ENCODE measurements at places on chromosomes 4 and X.

DNA sequence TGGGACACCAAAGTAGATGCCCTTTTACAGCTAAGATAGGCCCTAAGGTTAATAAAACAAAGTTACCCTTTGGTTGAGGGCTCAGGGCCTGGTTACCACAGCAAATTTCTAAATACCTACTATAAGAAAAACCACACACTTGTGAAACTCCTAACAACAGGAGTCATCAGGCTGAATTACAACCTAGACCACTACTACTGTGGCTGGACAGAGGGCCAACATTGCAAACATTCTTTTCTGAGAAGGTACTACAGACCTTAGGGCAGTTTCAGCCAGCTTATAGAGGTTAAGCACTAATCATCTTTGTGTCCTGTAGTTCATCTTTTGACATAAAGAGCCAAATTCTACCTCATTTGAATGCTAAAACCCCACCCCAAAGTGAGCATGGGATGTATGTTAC lies 504.0 kb downstream of the RAPGEF2 start:
- no peak for DNase-seq

GRCh38 chr4:43066415-43066814 lies 173.9 kb downstream of the GRXCR1 start:
- no peak for DNase-seq

DNA sequence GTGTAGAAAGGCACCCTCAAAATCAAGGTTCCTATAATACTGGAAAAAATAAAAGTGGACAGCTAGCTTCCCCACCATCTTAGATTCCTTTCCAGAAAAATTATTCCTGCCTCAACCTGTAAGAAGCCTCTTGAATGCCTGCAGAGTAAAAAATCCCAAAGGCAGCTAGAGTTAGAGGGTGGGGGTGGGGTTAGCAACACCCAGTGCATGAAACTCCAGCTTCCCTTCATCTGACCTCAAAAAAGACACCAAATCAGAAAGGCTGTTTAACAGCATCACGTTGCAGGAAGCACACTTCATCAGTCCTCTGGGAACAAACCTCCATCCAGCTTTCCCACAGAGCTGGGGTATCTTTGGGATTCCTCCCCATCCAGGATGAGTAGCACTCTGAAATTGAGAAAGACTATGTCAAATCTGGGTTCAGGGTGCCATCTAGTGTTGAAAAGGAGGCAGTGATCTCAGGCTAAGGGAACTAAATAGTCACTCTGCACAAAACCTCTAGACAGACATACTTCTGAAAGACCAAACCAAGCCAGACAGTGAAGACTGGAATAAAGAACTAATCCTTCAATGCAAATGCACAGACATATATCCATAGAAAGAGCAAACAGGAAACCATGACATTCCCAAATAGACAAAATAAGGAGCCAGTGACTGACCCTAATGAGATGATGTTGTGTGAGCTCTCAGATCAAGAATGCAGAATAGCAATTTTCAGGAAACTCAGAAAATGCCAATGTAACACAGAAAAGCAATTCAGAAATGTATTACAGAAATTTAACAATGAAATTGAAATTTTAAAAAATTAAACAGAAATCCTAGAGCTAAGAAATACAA lies 97.9 kb downstream of the ARHGEF9 start:
- DNase-seq = no peak

DNA sequence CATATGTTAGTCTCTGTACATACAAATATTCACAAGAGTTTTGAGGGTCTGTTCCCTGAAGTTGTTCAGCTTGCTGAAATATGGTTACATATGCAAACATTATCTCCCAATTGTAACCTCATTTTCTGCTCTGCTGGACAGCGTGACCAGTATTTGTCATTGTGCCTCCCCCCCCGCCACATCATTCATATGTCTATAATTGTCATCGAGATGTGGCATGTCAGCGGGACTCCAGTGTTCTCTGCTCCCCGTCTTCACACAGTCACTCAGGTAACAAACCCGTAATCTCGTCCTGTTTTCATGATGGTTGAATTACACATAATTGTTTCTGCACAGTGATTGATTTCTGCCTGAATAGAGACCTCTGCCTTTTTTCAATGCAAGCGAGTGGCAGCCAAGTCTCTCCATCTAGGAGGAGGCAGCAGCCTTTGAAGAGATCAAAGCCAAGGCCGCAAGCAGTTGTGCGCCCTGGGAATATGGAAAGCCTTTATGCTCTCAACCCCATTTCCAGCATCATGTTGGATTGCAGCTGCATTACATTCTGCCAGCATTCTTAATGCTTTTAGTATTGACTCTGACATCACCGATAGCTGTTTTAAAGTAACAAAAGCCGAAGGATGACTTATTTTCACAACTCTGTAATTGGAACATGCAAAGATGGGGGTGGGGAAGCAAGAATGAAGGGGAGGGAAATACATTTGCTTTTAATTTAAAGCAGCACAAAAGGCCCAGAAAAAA lies 27.4 kb downstream of the LEF1 start:
- DNase-seq = no peak

DNA sequence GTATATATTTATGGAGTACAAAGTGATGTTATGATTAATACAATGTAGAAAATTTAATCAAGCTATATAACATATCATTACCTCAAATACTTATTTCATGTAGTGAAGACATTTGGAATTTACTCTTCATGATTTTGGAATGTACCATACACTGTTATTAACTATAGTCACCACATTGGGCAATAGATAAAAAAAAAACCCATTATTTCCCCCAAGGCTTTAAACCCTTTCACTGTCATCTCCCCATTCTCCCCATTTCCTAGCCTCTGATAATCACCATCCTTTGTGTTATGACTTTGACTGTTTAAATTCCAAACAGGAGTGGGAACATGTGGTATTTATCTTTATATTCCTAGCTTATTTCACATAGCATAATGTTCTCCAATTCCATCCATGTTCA lies 2189.1 kb upstream of the AGA start:
- DNase-seq = no peak

DNA sequence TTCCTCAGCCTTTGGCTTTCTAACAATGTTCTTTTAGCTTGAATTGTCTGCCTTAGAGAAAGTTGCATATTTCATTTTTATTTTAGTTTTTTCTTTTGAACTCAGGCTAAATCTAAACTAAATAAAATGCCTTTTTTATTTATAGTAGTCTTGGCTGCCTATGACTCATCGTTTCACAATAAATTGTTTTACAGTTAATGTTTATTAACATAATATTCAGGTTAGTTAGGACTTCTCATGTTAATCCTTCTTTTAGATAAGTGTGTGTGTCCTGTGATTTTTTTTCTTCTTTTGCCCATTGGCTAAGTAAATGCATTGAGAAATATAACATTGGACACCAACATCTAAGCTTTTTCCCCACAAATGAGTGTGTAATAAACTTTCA lies 1.6 kb downstream of the RP2 start:
- no peak for DNase-seq

- DNase-seq = no peak
Measured at GRCh38 chr4:26842911-26843310, 17.7 kb upstream of the STIM2 start.

GRCh38 chr4:169723207-169723965 lies 34.4 kb downstream of the HPF1 start:
- no peak for DNase-seq
